Stimulated activated CD4-positive, alpha-beta T cell treated with anti-CD3 and anti-CD28 coated beads, Interleukin-1b, Interleukin-23, amount 100 ng/mL, for 1 hour (primary cell): ENCODE measurements at places on chromosomes 5 and 9.

GRCh38 chr9:82124090-82124489 is 135.5 kb downstream of the SPATA31D1 start:
- DNase-seq = no peak

- no peak for DNase-seq
Measured at GRCh38 chr9:115146581-115147021, 28.6 kb upstream of the TNC start.

GRCh38 chr9:131167146-131167692 is 41.8 kb downstream of the NUP214 start:
- no peak for DNase-seq

DNA sequence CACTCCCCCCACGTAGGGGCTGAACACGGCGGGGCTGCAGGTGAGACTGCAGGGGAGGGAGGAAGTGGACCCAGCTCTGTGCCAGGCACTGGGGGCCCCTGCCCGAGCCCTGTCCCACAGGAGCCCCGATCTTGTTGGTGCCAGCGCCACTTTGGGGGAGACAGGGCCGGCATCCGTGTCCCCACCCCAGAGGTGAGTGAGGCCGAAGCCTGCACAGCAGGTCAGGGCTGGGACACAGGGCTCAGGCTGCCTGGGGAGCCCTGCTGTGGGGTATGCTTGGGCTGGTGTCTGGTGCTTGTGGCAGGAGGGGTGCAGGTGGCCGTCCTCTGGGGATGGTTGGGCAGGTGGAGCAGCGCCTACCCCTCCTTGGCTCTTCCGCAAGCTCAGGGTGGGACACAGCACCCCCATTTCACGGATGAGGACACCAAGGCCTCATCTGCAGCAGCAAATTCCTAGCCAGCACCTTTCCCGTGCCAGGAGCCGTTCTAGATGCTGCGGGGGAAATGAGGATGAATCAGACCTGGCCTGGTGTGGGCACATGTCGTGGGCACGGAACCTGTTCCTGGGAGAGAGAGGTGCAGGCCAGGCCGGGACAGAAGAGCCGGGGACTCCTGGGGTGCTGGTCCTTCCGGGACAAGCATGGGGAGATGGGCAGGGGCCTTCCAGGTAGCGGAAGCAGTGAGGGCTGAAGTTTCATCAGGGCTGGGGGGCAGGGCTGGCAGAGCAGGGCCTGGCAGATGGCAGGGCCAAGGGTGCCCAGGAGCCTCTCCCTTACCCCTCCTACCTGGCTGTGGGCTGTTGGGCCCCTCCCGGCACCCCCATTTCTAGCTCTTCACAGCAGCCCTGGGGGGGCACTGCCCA is 35.2 kb downstream of the KCNT1 start:
- DNase-seq = no peak

GRCh38 chr9:19875291-19875920 is 86.6 kb upstream of the SLC24A2 start:
- DNase-seq = no peak

GRCh38 chr5:82313016-82313415 is 34.9 kb upstream of the RPS23 start:
- no peak for DNase-seq

GRCh38 chr5:142009886-142010285 is 2.9 kb downstream of the GNPDA1 start:
- DNase-seq = no peak

DNA sequence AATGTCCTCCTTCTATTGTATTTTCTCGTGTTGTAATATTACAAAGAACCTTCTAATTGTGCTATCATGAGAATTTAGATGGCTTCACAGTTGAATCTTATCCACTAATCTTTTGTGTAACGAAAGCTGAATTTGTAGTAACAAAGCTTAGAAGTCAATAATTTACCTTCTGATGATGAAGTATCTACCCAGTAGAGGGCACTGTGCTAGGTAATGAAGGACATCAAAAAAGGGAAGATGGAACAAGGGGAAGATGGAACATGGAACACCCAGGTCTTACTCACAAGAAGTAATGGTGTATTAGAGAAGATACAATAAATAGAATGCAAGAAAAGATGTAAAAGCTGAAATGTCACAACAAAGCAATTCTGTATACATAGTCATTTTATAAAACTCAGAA is 131.0 kb upstream of the CCNG1 start:
- no peak for DNase-seq

DNA sequence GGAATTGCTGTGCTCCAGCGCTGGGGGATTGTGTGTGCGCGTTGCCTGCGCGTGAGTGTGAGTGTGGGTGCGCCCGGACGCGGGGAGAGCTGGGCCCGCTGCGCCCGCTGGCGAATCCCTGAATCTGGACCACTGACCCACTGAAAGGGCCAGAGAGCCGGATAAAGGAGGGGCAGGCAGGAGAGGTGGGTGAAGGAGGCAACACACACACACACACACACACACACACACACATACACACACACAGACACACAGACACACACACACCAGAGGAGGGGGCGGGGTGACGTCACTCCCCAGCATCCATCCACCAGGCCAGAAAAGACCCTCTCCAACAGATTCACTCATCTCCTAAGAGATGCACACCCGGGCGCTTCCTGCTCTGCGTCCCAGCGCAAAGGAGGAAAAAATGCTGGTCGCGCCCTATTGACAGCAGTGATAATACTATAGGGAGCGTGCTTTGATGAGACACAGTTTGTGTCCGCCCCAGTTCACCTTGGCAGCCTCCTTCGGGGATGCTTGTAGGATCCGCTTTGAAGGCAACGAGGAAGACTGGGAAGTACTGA is 1059.1 kb upstream of the DMAC1 start:
- DNase-seq = no peak

DNA sequence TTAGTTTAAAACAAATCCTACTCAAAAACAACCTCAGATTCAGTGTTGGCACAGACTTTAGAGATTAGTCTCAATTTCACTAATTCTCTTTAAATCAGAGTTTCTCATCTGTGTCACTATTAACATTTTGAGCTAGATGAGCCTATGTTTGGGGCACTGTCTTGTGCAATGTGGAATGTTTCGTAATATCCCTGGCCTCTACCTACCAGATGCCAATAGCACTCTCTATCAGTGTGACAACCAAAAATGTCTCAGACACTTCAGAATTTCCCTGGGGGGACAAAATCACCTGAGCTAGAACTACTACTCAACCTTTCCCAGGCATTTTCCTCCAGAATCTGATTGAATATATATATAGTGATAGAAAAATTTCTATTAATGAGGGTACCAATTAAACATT is 465.2 kb upstream of the RGMB start:
- DNase-seq = no peak

DNA sequence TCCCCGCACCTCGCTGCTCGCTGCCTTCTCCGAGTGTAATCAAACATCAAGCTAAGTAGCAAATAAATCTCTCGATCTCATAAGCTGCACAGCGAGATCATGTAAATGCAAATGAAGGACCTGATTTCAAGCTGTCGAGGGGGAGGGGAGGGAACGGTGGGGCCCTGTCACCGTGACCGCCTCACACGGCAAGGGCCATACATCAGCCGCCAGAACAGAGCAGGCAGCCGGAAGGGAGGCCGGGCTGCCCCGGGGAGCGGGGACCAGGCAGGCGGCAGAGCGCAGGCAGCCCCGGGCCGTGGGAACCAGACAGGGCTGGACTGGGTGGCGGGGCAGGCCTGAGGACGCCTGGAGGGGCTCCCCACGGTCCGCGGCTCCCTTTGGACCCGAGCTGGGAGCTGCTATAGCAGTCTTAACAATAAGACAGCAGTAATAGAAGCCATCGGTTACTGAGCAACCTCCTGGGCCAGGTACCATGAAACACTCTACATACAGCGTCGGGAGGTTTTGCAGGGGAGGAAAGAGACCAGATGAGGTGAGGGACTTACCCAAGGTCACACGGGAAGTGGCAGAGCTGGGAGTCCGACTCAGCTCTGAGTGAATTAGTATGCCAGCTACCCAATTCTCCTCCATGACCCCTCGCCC is 76.8 kb downstream of the CFAP77 start:
- no peak for DNase-seq

- DNase-seq = no peak
Measured at GRCh38 chr9:136862849-136863622, 3.1 kb downstream of the EDF1 start.

- no peak for DNase-seq
Measured at GRCh38 chr9:14843163-14843562, 67.1 kb downstream of the FREM1 start.

DNA sequence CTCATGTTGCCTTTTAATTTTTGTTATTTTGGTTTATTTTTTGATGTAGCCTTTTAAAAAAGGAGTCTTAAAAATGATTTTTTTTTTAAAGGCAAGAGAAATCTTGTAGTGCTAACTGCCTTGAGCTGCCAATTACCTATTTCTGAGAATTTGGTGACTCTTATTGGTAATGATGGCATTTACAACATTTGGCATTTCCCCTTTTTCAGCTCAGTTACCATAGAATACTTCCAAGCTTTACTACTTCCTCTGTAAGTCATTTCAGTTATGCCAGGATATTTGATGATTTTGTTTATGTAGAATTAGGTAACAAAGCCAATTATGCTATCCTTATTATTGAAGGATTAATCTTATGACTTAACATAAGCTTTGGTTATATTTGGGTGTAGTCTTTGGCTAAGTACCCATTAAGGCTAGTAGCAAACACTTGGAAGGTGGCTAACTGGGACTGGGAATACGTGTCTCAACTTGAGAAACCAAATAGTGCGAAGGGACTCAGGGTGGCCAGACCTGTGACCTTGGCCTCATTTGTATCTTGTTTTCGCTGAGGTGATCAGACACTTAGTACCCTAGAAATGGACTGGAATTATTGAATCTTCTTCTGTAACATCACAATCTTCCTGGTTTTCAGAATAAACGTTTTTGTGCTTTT is 27.7 kb downstream of the CDC37L1 start:
- DNase-seq = no peak

DNA sequence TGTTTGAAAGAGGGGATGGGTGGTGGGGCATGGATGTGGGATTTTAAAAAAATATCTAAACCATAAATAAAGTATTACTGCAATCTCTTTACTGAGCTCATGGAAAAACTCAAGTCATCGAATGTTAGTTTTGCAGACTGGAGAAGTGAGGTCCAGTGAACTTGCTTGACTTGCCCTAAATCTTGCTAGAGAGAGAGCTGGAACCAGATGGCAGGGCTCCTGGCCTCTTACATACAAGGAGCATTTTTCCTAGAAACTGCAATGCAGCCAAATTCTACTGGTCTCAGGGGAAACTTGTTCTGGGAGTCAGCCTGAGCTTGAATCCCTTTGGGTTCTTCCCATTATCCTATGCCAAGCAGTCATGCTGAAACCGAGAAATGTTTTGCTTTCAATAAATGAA is 2.9 kb upstream of the TGFBI start:
- DNase-seq = no peak

DNA sequence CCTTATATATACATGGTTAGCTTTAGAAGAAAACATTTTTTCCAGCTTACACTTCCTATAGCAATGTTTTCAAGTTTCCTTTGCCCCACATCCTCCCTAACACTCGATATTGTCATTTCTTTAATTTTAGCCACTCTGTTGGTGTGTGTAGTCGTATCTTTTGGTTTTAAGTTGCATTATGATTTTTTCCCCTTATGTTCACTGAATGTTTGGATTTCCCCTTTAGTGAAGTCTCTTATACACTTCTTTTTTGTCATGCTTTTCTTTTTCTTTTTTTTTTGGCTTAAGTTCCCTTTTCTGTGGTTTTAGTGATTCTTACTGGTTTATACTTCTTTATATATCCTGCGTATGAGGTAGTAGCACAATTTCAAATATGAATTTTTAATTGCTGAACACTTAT is 58.8 kb downstream of the KDM4C start:
- DNase-seq = no peak

DNA sequence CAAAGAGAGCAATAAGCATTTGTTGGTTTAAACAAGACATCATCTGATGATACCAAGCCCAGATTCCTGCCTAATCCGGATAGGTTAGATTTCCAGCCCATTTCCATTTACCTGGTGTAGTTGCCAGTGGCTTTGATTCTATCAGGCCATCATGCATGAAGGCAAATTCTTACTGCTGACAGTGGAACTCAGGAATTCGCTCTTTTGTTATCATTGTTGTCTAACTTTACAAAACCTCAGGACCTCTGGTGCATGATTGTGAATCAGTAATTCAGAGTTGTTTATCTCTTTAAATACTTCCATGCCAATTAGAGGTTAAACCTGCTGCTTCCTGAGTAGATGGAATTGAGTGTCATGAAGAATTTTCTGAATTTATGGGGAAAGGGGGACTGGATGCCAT is 76.5 kb downstream of the C9orf152 start:
- DNase-seq = no peak

DNA sequence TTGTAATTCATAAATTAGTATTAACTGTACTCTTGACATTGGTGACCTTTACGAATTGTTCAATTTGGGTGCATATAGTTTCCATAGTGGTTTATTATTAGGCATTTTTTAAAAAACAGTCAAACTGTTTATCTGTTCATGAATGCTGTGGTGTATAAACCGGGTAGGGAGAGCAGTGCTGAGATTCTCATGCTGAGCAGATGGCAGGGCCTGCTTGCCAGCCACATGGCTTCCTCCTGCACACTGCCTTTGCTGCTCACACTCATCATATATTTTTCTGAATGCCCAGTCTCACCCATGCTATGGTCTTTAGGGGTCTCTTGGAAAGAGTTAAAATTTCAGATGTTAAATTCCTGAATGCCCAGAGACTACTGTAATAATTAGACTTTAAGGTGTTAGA is 40.8 kb downstream of the NNT start:
- DNase-seq = no peak

- no peak for DNase-seq
Measured at GRCh38 chr9:133768859-133769510, 30.8 kb upstream of the SARDH start.

GRCh38 chr5:5558638-5559527 is 136.4 kb downstream of the ICE1 start:
- no peak for DNase-seq

GRCh38 chr5:6719896-6720560 is 6.8 kb downstream of the TENT4A start:
- no peak for DNase-seq

- no peak for DNase-seq
Measured at GRCh38 chr5:95619514-95620029, 315 bp upstream of the GPR150 start.

DNA sequence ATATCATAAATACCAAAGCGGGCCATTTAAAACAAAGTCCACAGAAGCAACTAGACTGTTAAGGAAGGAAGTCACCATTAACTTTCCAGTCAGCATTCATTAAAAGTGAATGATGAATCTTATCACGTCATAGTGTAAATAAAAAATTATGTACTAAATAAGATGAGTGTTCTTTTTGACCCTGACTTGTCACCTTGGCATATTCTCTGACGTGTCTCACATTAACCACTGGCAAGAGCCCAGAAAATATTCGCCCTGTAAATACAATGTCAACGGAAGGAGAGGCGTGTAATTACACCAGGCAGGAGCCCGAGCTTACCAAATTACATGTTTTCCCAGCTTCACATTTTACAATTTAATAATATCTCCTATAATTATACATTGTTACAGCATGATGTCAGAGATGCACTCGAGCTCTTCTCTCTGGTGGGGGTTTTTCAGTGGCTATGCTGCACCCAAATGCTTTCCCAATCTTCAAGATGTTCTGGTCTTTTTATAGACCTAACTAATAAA is 29.3 kb upstream of the UBE2QL1 start:
- DNase-seq = no peak

- DNase-seq = no peak
Measured at GRCh38 chr9:19464061-19464763, 55.4 kb downstream of the ACER2 start.

GRCh38 chr9:36922548-36922947 is 111.5 kb downstream of the PAX5 start:
- no peak for DNase-seq
